ENCODE measurements at places on chromosomes 5 and 9.

DNA sequence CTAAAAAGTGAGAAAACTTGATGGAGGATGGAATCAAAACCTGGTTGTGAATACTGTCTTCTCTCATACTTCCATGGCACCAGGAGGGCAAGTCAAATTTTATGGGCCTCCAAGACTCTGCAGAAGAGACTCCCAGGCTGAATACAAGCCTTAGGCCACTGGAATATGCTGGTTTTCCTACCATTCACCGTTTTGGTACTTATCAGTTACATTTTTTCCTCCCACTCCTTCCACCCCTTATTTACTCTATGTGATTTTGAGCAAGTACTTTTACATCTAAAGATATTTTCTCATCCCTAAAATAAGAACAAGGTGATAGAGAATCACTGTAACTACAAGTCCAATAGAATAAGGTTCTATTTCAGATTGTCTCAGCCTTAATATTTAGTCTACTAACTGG is 8.0 kb upstream of the LIX1 start:
- no peak for DNase-seq
- no peaks in the 10 kb centered on the region for H3K4me1 ChIP-seq
- H3K27me3 ChIP-seq, result no peaks in the 10 kb centered on the region
- no peak overlapping the region for H3K27ac ChIP-seq
- no peaks in the 10 kb centered on the region for H3K36me3 ChIP-seq

DNA sequence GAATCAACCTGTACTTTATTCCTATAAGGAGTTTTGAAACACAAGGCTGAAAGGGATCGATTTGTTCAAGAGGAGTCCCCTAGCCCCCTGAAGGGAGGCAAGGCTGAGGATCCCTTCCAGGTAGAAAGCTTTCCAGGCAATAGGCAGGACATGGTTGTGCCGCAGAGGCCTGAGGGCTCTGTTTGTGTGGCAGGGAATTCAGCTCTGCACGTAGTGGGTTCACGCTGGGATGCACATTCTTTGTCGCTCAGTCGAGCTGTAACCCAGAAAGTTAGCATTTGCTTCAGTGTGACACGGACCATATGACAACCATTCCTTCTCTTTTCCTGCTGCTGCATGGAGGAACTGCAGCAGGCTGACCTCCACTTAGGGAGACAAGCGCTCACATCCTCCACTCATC is 65.6 kb upstream of the TRIO start:
- H3K36me3 ChIP-seq, result no peaks in the 10 kb centered on the region
- H3K4me1 ChIP-seq, result peaks cover 1% of the 10 kb centered on the region
- H3K27me3 ChIP-seq, result peaks cover 4% of the 10 kb centered on the region
- DNase-seq, result no peak
- no peak overlapping the region for H3K27ac ChIP-seq

GRCh38 chr5:120913396-120913795 is 449.3 kb downstream of the PRR16 start:
- no peak for DNase-seq
- H3K27me3 ChIP-seq, result no peaks in the 10 kb centered on the region
- H3K4me1 ChIP-seq, result no peaks in the 10 kb centered on the region
- H3K27ac ChIP-seq, result no peak overlapping the region
- no peaks in the 10 kb centered on the region for H3K36me3 ChIP-seq

- H3K27ac ChIP-seq, result no peak overlapping the region
- no peaks in the 10 kb centered on the region for H3K27me3 ChIP-seq
- H3K4me1 ChIP-seq, result peaks cover 2% of the 10 kb centered on the region
- peaks cover 31% of the 10 kb centered on the region for H3K36me3 ChIP-seq
- no peak overlapping the region for H3K4me3 ChIP-seq
- DNase-seq, result no peak
Observed at GRCh38 chr9:16784002-16784401, 86.5 kb downstream of the BNC2 start.

GRCh38 chr5:37873988-37874387 is 34.1 kb upstream of the GDNF start:
- no peaks in the 10 kb centered on the region for H3K36me3 ChIP-seq
- no peak for DNase-seq
- no peaks in the 10 kb centered on the region for H3K4me1 ChIP-seq
- H3K4me3 ChIP-seq, result no peak overlapping the region

- DNase-seq, result no peak
- H3K36me3 ChIP-seq, result no peaks in the 10 kb centered on the region
- H3K27ac ChIP-seq, result no peak overlapping the region
- H3K4me1 ChIP-seq, result no peaks in the 10 kb centered on the region
Observed at GRCh38 chr5:176517053-176517661, 20.0 kb downstream of the RNF44 start.

DNA sequence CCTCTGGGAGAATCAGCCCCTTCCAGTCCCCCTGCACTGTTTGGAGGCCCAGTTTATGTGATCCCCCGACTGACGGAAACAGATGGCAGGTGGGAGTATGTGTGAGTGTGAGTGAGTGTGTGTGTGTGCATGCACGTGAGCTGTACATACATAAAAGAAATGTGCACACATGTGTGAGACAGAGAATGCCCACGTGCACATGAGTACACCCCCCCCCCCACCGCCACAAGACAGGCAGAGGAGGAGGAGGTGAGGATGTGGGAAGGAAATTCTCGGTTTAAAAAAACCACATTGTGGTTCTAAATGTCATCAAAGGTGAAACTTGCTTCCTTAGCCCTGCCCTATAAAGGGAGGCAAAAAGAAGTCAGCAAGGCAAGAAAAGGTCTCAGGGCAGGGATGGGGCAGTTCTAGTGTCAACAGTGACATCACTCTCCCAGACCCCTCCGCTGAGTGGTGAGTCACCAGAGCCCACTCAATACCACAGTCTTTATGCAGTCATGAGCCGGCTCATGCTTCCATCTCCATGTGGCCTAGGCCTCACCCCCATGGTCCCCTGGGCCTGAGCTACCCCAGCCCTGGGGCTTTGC is 79.2 kb upstream of the HSPA9 start:
- H3K4me3 ChIP-seq, result no peak overlapping the region
- H3K4me1 ChIP-seq, result peaks cover 14% of the 10 kb centered on the region
- H3K27ac ChIP-seq, result no peak overlapping the region
- no peaks in the 10 kb centered on the region for H3K36me3 ChIP-seq
- peaks cover 11% of the 10 kb centered on the region for H3K27me3 ChIP-seq
- DNase-seq, result peak; percentile 84

GRCh38 chr5:110651507-110651906 is 75.0 kb downstream of the TMEM232 start:
- H3K36me3 ChIP-seq, result no peaks in the 10 kb centered on the region
- no peak overlapping the region for H3K4me3 ChIP-seq
- no peak overlapping the region for H3K27ac ChIP-seq
- H3K27me3 ChIP-seq, result no peaks in the 10 kb centered on the region

GRCh38 chr9:136225748-136226679 is 19.6 kb downstream of the QSOX2 start:
- H3K4me3 ChIP-seq, result no peak overlapping the region
- H3K27ac ChIP-seq, result no peak overlapping the region
- peaks cover 38% of the 10 kb centered on the region for H3K36me3 ChIP-seq
- peak; percentile 50 for DNase-seq
- no peaks in the 10 kb centered on the region for H3K27me3 ChIP-seq
- H3K4me1 ChIP-seq, result peaks cover 9% of the 10 kb centered on the region

Measured in mesenchymal stem cell (in vitro differentiated cells and primary cell).